ENCODE measurements at places on chromosomes 7 and 10.

GRCh38 chr10:74969530-74969929 lies 141.9 kb upstream of the SAMD8 start:
- no peak for DNase-seq

- DNase-seq, result no peak
Observed at GRCh38 chr10:7738536-7739407, 35.7 kb downstream of the ITIH2 start.

GRCh38 chr10:53356616-53357349 lies 584.2 kb upstream of the MBL2 start:
- no peak for DNase-seq

DNA sequence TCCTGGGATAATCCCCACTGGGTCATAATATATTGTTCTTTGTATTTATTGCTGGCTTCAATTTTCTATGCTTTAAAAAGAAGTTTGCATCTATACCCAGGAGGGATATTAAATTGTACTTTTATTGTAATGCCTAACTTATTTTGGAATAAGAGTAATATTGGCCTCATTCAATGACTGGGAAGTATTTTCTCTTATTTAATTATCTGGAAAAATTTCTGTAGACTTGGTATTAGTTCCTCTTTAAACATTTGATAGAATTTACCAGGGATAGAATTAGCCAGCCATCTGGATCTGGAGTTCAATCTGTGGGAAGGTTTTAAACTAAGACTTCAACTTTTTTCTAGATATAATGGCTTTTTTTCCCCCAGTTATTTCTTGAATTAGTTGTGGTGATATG lies 115.2 kb upstream of the ZNF32 start:
- DNase-seq, result no peak

- no peak for DNase-seq
Observed at GRCh38 chr10:113566888-113567287, 14.0 kb downstream of the HABP2 start.

GRCh38 chr10:31207636-31208035 lies 111.4 kb upstream of the ZEB1 start:
- DNase-seq, result no peak

GRCh38 chr10:10699427-10699826 lies 318.2 kb upstream of the CELF2 start:
- peak; percentile 57 for DNase-seq

DNA sequence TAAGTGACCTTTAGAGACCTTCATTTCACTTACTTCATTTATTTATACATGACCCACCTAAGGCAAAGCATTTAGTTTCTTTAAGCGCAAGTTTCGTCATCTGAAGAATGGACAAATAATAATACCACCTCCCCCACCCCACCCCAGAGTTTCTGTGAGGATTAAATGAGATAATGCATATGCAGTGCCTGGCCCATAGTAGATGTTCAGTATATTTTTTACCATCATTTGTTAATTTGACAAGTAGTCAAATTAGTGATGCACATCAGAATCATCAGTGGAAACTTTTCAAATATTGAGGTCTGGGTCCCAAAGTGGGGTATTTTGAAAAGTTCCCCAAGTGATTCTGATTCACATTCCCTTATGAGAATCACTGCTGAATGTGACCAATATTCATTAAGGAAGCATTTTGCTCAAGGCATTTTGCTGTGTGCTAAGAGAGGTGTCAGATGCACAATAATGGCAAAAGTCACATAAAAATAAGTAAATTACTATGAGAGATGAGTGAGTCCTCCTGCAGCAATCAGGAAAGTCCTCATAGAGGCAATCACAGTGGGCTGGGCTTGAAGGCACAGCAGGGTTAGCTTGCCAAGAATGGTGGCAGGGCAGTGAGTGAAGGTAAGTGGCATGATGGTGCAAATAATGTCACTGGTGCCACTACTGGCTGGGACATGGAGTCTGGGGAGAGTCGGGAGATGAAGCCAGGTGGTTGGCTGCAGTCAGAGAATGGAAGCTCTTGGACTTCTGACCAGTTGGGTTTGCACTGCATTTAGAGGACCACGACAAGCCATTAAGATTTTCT lies 244.1 kb downstream of the PTEN start:
- DNase-seq, result no peak

GRCh38 chr10:72762042-72762441 lies 70.1 kb downstream of the MCU start:
- no peak for DNase-seq

- DNase-seq, result peak; percentile 86
Observed at GRCh38 chr7:124783271-124783670, 17.7 kb upstream of the GPR37 start.

Data from KBM-7 (cell line).